ENCODE measurements at places on chromosomes 13 and 19.

DNA sequence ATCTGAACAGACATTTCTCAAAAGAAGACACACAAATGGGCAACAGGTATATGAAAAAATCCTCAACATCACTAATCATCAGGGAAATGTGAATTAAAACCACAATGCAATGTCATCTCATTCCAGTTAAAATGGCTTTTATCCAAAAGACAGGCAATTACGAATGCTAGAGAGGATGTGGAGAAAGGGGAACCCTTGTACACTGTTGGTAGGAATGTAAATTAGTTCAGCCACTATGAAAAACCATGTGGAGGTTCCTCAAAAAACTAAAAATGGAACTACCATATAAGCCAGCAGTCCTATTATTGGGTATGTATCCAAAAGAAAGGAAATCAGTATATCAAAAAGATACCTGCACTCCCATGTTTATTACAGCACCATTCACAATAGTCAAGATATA, 24.7 kb upstream of the ZC3H13 start:
- no peak for DNase-seq

- DNase-seq = no peak
Measured at GRCh38 chr13:60690604-60691003, 293.6 kb downstream of the TDRD3 start.

DNA sequence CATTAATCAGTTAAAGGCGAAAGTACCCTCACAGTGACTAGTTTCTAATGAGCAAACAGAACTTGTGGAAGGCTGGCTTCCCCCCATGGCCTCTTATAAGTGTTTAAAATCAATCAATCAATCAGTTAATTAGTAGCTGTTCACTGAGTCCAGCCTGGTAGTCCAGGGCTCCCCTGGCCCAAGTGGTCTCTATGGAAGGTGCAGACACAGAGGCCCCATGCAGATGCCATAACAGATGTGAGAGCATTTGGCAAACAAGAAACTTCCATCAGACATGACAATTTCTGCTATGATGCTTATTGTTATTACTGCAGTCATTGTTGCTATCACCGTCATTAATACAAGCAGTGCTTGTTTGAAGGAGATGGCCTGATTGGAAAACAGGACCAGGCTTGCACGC, 179.0 kb upstream of the TSHZ3 start:
- no peak for DNase-seq

- DNase-seq = no peak
Measured at GRCh38 chr13:51317262-51317661, 22.2 kb upstream of the SERPINE3 start.

DNA sequence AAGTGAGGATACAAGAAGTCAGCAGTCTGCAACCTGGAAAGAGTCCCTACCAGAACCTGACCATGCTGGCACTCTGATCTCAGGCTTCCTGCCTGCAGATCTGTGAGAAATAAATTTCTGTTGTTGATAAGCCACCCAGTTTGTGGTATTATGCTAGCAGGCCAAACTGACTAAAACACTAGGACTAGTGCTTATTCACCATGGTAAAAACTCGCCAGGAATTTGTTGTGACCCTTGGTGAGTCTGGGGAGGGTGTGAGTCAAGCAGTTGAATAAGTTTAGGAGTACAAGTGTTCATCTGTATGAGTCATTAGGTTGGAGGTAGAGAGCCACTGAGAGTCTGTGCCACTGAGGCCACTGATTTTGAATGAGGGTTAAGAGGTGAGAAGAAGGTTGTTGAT, 3.6 kb downstream of the ZIK1 start:
- no peak for DNase-seq
